ENCODE measurements at places on chromosomes 16 and 17.

- no peak for DNase-seq
Measured at GRCh38 chr16:1027501-1027815, 45.1 kb upstream of the SSTR5 start.

DNA sequence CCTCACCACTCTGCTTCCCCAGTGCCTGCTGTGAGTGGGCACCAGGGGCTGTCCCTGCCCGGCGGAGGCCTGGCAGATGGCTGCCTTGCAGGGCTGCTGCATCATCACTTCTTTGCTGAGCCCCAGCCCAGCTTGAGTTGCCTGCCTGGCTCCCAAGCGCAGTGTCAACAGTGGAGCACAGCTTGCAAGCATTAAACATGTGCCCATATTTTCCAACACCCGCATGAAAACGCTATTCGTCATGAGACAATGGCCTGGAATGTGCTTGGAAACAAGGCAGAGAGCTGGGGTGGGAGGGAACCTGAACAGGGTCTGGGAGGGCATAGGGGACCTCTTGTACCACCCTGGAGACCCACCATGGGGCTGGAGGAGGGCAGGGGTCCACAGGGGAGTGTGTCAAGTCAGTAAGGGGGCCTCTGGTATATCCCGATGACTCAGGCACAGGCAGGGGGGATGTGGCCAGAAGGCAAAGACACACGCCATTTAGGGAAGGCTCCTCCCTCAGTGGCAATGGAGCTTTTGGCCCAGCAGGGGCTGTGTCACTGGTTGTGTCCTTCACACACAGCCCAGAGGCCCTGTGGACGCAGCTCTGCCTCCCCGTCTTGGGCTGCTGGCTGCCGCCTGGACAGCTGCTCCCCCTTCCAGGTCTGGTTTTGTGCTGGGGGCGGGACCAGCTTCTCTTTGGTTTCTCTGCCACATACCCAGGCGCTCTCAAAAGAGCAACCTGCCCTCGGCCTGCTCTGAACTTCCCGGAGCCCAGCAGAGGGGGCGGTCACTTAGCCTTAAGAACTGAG lies 17.4 kb upstream of the MTSS2 start:
- no peak for DNase-seq

- no peak for DNase-seq
Measured at GRCh38 chr16:3375680-3376079, 20.0 kb downstream of the OR2C1 start.

DNA sequence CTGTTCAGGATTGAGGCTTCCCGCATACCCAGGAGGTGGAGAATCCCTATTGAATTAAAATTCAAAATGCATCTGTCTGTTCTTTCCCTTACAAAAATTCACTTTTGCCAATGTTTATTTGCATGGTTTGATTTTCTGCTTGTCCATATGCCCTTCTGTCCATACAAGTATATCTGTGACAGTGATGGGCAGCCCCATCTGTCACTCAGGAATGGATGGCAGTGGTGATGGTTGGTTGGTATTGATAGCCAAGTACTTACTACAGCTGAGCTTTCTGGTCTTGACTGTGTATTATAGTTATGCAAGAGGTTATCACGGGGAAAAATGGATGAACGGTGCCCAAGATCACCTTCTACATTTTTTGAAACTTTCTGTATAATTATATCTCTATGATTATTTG lies 171.0 kb downstream of the RBFOX1 start:
- no peak for DNase-seq

DNA sequence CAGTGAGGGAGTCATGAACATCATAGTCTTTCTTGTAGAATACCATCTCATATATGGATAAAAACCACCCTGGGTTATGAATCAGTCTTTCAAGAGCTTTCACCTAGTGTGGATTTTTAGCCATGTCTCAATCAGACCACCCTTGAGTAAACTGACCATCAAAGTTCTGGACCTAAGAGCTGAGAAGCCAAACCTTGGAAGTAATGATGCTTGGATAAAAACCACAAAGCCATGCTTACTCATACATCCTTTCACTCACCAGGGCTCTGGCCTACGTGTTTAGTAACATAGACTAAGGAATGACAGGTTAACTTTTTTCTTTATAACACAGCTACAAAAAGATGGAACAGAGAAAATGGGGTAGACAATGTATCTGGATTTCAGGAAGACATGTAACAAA lies 167.2 kb downstream of the STX8 start:
- DNase-seq = no peak

- peak; percentile 85 for DNase-seq
Measured at GRCh38 chr17:78253946-78254672, 22.7 kb downstream of the TMEM235 start.

DNA sequence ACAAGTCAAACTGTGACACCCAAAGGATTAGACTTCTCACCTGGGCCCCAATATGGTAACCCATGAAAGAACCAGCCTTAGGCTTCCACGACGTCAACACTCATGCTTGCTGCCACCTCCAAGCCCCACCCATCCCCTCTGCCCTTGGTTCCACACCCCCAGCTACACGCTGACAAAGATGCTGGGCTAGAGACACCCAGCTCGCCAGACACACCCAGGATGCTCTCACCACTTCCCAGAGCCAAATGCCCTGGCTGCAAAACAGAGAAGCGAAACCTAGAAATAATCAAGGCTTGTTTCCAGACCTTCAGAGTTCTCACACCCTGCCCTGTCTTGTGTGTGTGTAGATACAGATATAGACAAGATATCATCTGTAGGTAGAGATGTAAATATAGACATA lies 26.0 kb upstream of the ADCY9 start:
- DNase-seq = peak; percentile 5

DNA sequence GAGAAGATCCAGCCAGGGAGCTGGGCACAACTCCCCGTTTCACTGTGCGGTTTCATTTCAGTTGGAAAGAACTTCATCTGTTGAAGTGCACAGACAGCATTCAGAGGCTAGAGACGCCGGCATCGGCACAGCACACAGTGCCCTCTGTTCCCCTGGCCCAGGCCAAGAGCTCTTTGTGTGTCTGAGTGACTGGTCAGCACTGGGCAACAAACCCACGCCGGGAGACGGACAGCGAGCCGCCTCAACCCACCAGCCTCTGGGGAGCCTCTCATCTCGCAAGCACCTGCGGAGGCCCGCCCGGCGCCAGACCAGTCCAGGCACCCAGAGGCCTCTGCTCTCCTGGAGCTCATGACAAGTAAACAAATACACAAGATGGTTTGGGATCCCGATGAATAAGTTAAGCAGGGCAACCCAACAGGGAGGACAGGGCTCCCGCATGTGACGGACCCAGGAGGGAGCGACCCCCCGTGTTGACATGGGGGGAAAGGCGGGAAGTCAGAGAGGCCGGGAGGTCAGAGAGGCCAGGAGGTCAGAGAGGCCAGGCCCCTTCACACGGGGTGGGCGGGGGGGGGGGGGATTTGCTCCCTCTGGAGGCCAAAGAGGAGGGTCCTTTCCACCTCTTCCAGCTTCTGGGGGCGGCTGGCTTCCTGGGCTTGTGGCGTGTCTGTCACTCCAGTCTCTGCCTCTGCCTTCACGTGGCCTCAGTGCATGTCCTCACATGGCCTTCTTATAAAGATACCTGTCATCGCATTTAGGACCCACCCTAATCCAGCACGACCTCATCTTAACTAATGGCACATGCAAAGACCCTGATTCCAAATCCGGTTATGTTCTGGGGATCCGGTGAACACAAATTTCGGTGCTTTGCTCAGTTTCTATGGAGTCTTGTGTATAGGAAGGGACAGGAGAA lies 25.8 kb upstream of the KLHDC4 start:
- DNase-seq = no peak

DNA sequence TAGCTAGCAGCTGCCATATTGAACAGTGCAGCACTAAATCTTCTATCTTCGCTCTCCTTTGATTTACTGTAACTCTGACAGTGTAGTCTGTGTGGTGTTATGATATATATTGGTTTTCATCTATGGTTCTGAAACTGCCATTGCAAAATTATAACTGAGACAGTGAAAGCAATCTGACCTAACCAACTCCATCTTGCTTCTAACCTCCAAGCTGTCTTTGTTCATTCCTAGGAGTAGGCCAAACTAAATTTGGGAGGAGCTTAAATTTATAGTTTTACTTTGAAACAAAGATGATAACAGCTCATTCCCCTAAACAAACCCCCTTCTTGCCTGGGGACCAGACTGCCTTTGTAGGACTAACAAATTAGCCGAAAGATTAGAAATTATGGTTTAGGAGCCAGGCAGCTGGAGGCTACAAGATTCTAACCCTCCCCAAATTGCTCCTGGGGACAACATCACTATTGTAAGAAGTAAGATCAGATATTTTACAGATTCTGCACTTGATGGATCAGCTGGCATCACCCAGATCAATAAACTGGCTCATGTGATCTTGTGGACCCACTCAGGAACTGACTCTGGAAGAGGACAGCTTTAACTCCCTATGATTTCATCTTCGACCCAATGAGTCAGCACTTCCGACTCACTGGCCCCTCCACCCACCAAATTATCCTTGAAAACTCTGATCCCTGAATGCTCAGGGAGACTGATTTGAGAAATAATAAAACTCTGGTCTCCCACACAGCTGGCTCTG lies 47.0 kb upstream of the FBXO47 start:
- DNase-seq = no peak
